ENCODE measurements at places on chromosomes 6 and 20.

GRCh38 chr20:51565298-51566144 is 23.0 kb upstream of the NFATC2 start:
- DNase-seq, result no peak

DNA sequence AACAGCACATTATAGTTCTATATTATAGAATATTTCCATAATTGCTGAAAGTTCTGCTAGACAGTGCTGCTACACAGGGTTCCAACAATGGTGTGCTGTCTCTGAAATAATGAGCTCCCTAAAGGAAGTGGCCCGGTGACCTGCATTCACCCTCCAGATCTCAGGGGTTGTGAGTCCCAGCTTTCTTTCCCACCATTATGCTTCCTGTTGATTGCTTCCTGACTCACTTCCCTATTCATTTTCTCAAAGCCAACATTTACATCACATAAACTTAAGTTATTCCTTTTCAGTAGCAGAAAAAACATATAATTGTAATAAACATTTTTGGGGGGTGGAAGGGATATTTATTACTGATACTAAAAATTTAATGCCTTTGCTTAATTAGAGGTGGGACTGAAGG is 12.9 kb upstream of the CCN6 start:
- DNase-seq, result no peak

DNA sequence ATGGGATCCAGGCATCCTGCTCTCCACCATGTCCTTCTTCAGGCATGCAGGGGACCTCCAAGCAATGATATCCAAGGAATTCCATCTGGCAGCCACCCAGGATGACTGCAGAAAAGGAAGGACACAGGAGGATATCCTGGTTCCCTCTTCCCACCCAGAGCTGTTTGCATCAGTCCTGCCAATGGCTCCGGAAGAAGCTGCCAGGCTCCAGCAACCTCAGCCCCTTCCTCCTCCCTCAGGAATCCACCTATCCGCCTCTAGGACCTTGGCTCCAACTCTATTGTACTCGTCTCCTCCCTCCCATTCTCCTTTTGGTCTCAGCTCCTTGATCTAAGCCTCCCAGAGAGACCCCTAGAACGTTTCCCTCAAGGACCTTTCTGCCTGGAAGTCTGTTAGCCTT is 733 bp upstream of the PSORS1C2 start:
- DNase-seq, result no peak

GRCh38 chr6:25404693-25405169 is 125.6 kb downstream of the CARMIL1 start:
- DNase-seq, result peak; percentile 22

DNA sequence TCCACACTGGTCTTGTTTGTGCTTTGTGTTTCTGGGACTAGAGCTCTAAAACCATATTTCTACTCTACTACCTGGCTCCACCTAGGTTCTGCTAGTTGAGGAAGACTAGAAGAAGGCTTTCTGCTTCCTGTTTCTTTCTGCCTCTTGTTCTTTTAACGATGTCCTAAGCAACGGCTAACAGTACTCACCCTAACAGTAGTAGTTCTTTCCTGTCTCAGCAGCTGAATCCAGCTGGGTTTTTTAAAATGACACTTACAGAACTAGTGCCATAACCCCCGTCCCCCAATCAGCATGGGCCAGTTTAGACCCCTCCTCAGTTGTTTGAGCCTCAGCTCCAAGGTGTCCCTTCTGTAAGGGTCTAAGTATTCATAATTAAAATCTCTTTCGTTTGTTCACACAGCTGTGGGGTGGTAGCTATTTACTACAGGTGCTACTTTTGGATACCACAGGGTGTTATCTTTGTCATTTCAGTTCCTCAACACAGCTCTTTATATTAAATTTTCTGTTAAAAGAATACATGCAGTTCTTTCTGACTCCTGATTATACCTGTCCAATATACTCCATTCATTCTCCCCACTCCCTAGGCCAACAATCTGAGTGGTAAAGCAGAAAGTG is 790.2 kb downstream of the DHX35 start:
- no peak for DNase-seq

- DNase-seq, result no peak
Measured at GRCh38 chr6:168122521-168122920, 43.5 kb upstream of the FRMD1 start.

DNA sequence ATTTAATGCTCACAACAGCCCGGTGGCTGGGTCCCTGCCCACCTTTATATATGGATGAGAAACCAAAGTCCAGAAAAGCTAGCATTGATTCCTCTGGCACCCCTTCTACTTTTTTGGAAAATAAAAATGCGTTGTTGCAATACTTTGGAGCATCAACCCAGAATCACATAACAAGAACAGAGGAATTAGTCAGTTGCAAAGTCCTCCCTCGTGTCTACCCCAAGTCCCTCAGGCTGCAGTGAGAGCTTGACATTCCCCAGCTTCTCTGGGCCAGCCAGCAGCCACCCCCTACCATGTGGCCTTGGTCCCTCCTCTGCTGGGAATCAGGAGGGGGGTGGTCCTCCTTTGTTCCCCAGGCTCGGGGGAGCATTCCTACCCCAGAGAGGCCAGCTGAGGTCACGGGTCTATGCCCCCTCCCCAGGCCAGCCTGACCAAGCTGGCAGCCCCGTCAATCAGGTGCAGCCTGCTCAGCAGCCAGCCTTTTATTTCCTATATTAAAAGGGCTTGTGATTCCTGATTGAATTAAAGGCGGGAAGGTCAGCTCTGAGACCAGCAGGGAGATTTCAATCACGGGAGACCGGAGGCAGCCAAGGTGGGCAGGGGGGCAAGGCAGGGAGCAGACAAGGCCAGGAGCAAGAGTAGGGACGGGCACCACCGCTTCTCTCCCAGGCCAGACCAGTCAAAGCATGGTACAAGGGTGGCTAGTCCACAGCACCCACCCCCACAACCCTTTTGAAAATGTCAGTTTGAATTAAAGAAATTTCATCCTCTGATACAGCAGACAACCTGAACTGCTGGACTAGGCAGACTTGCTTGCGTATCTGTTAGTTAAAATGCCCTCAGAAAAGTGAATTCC is 158.9 kb downstream of the MRPL14 start:
- DNase-seq, result no peak

DNA sequence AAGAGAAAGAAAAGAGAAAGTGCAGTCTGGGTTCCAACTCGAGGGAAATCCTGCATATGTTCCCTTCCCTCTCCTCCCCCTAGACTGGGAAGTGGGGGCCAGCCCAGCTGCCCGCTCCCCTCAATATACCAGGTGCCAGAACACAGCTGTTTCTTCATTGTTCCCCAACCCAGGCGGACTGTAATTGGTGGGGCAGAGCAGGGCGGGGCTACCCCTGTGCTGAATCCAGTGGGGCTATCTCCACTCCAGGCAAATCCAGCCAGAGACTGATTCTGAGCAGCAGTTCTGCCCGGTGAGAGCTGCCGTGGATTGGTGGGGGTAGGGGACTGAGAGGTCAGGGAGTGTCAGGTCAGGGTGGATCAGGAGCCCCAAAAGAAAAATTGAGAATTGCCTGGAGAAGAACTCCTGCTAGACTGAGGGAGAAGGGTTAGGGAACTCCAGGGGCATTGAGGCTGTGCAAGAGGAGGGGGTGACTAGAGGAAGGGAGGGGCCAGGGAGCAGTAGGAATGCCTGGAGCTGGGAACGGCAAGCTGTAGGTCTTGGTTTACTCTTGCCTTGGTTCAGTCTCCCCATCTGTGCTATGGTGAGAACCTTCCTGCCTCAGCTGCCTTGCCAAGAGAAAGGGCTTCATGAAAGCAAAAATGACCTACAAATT is at the start of gene MYMX:
Gene MYMX (plus strand): TSS at position 250 of the 655 bp plus-strand sequence. CDS start 546 bp downstream, outside the sequence.
- no peak for DNase-seq

GRCh38 chr6:39867592-39867991 is 66.7 kb downstream of the MOCS1 start:
- no peak for DNase-seq

GRCh38 chr6:92271091-92271490 is 1148.3 kb downstream of the EPHA7 start:
- DNase-seq, result no peak

DNA sequence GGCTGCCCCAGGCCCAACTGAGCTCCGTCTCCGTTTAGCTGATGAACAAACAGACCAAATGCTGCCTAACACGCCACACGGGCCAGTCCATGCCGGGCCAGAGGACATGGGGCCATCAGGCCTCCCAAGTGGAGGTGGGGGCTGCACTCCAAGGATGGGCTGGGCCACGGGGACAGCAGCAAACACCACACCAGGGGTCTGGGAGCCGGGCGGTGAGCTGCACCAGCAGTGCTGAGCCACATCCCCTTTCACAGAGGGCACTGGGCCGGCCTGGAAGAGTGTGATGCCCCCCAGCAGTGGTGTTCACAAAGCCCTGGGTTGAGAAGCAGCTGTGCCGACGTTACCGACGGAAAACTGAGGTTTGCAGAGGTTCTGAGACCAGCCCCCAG is 2.7 kb downstream of the KCNQ2 start:
- no peak for DNase-seq

GRCh38 chr6:158206740-158207421 is 38.7 kb downstream of the GTF2H5 start:
- no peak for DNase-seq

GRCh38 chr6:35635601-35636597 is 52.8 kb downstream of the FKBP5 start:
- no peak for DNase-seq

DNA sequence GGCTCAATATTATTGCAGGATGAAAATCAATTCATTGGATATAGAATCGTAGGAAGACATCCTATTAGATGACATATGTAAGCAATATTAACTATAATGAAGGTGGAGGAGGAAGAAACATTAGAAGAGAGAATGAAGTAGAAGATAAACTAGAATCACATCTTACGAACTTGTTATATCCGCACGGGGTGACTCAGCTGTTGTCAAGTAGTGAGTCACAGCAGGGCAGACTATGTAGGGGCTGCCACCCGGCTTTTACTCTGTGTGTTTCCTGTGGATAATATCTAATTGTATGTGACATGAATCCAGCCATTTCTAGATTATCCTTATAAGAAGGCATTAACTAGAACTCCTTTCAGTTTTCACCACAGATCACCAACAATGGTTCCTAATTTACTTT is 520.2 kb downstream of the DOK5 start:
- no peak for DNase-seq

- DNase-seq, result no peak
Measured at GRCh38 chr20:34579979-34580940, 21.7 kb downstream of the MAP1LC3A start.

DNA sequence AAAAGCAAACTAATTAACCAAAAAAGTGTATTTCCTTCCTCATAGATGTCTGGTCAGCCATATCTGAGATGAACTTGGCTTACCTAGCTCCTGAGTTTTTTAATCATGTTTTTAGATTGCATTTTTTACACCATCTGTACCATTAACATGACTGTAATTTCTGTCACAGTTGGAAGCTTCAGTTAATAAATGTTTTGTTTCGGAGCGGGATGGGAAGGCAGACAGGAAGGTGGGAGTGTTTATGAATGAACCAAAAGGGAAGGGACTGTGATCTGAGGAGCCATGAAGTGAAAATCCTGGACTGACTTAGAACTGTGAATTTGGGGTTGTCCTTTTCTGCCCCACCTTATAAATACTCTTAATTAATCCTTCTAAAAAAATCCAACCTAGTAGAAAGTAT is 445.6 kb upstream of the SOX4 start:
- no peak for DNase-seq

GRCh38 chr6:64141680-64142079 is 506.1 kb downstream of the PHF3 start:
- no peak for DNase-seq

- DNase-seq, result no peak
Measured at GRCh38 chr6:113595911-113596376, 261.2 kb upstream of the MARCKS start.

DNA sequence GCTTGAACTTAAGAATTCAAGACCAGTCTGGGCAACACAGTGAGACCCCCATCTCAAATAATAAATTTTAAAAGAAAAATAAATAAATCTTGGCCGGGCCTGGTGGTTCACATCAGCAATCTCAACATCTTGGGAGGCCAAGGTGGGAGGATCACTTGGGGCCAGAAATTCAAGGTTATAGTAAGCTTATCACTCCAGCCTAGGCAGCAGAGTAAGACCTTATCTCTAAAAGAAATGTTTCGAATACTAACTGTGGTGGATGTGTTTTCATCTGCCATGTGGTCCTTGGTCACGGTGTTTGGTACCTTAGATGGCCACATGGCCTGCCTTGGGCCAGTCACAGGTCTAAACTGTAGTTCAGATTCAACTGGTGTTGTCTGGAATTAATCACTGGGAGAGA is 5.8 kb downstream of the UBE2C start:
- DNase-seq, result no peak

DNA sequence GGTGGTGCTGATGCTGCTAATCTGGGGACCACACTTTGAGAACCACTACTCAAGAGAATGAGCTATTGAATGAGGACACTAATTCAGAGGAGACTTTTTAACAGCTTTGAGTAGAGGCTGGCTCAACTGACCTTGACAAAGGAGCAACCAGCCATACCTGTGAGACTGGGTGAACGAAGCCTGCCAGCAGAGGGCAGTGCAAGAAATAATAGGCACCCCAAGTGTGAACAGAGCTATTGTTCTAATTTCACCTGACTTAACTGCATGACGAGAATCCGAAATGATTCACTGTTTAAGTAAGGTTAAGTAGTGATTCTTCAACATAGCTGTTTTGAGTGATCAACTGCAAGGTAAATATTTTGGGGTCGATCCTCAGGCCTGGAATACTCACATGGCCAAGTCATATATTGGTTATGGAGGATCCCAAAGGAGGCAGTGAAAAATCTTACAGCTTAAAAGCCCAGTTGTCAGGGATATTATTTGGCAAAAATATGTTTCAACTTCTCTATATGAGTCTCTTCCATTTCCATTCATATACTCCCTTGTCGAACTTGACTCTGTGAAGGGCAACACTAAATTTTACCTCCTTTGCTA is 550.5 kb upstream of the MARCKS start:
- DNase-seq, result peak; percentile 1

- no peak for DNase-seq
Measured at GRCh38 chr20:41167118-41167470, 29.8 kb downstream of the PLCG1 start.

DNA sequence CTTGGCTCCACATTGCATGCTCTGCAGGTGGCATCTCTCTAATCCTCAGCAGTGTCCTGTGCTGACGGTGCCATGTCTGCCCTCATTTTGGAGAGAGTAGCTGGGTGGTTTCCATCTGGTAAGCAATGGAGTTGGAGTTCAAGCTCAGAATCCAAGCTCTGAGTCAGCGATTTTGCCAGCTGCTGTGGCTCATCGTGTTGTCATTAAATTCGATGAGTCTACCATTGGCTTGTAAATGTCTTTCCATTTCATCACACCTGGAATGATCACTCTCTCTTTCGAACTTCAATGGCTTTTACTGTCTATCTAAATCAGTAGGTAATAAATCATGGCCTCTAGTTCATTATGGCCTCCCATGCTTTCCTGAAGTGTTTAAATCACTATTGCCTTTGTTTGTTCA is 378.5 kb upstream of the TSHZ2 start:
- DNase-seq, result no peak

DNA sequence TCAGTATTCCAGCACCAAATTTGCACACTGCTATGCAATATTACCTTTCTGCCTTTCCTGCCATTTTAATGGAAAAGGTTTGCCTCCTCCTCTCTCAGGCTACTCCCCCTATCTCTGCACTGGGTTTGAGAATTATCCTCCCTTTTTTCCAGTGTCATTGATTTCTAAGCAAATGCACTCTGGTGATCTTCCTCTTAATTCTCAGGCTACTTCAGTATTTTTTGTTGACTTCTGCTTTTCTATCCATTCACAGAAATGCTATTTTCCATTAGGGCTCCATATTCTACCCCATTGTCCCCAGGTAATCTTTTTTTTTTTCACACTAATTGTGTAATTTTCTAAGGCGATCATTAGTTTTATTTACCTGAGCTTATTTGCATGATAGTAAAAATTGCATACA is 144.0 kb downstream of the GJA1 start:
- no peak for DNase-seq

- DNase-seq, result no peak
Measured at GRCh38 chr6:131117878-131118277, 17.4 kb upstream of the AKAP7 start.

- DNase-seq, result no peak
Measured at GRCh38 chr6:36577301-36577700, 16.9 kb upstream of the SRSF3 start.

All from stimulated activated CD4-positive, alpha-beta T cell treated with anti-CD3 and anti-CD28 coated beads, TNF-alpha, amount 100 ng/mL, for 1 hour (primary cell).